ENCODE measurements at places on chromosomes 5 and 9.
A peak's percentile ranks its signal among the peaks of the same experiment; 100 is the strongest.

DNA sequence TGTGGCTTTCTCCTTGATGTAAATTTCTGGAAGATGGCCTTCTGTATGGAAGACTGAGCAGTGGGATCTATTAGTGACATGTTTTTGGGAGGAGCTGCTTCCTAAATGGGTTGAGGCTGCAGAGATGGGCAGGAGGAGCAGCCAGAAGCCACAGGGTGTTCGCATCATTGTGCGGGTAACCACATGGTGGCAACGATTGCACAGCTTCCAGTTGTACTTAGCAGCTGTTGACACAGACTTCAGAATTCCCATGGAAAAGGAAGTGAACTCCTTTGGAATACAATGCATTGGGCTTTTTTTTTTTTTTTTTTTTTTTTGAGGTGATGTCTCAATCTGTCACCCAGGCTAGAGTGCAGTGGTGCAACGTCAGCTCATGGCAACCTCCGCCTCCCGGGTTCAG, 297.3 kb downstream of the NR3C1 start:
- no peak for DNase-seq

GRCh38 chr5:32654427-32654826, 56.7 kb upstream of the NPR3 start:
- DNase-seq = no peak

GRCh38 chr5:158943569-158943968, 156.1 kb downstream of the EBF1 start:
- DNase-seq = no peak

- DNase-seq = no peak
Observed at GRCh38 chr5:40601198-40601868, 78.4 kb upstream of the PTGER4 start.

- DNase-seq = peak; percentile 58
Observed at GRCh38 chr5:144187699-144188294, 17.1 kb downstream of the KCTD16 start.

DNA sequence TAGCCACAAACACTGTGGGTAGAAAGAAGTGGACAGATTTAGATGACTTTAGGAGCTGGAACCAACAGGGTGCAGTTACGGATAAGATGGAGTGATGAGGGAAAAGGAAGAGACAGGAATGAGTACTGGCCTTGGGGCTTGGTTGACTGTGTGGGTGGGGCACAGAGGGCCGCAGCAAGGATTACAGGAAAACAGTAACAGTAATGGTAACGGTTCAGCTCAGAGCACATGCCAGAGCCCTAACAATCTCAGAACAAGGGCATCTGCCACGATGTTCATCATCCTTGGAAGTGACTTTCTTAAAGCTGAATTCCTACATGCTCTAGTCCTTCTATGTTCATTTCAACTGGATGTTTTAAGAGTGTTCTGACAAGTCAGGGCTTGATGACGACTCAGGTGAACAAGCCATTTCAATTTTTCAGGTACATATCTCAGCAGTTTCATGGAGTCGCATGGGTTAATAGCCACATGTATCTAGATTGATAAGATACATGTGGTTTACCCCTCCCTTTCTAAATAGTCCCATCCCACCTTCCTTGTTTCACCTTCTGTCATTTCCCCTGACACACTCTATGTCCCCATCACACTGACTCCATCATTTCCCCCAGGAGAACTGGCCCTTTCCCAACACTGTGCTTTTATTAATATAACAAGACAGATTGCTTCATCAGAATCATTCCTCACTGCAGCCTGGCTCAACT, 65.0 kb downstream of the CEMIP2 start:
- no peak for DNase-seq

GRCh38 chr9:81585191-81585763, 104.1 kb downstream of the TLE1 start:
- no peak for DNase-seq

- no peak for DNase-seq
Observed at GRCh38 chr5:136279314-136279713, 86.0 kb downstream of the TRPC7 start.

DNA sequence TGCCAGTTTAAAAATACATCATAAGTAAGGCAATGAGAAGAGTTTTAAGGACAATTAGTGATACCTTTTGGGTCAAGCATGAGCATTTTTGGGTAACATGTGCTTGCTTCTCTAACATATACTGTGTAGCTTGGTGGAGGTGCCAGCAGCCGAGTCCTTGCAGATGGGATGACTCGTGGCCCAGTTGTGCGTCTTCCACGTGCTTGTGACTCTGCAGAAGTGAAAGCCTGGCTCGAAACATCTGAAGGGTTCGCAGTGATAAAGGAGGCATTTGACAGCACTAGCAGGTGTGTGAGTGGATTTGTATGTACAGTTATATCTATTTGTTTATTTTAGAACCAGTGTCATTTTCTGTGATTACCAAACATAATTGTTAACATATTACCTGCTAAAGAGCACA, 18.2 kb downstream of the HMGCR start:
- DNase-seq = no peak

DNA sequence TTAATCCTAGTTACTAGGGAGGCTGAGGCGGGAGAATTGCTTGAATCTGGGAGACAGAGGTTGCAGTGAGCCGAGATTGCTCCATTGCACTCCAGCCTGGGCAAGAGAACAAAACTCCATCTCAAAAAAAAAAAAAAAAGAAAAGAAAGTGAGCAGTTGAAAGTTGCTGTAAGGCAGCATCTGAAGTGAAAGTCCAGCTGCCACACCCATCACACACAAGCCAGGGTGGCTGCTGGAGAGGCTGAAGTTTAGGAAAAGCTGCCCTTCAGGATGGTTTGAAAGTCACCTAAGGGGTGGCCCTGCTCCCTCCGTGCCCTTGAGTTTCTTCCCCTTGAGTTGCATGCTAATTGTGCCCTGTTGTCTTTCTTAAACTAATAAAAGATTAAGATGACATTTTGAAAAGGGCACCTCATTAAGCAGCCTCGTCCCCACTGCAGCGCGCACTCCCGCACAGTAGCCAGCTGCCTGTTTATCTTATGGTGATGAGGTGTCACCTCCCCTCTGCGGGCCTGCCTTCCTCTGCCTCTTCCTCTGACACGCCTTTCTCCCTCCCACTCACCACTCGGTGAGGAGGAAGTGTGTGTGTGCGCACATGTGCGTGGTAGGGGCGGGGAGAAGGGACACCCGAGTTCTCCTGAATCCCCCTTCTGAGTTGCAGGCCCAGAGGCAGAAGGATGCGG, 104.2 kb upstream of the PANK3 start:
- peak; percentile 59 for DNase-seq

DNA sequence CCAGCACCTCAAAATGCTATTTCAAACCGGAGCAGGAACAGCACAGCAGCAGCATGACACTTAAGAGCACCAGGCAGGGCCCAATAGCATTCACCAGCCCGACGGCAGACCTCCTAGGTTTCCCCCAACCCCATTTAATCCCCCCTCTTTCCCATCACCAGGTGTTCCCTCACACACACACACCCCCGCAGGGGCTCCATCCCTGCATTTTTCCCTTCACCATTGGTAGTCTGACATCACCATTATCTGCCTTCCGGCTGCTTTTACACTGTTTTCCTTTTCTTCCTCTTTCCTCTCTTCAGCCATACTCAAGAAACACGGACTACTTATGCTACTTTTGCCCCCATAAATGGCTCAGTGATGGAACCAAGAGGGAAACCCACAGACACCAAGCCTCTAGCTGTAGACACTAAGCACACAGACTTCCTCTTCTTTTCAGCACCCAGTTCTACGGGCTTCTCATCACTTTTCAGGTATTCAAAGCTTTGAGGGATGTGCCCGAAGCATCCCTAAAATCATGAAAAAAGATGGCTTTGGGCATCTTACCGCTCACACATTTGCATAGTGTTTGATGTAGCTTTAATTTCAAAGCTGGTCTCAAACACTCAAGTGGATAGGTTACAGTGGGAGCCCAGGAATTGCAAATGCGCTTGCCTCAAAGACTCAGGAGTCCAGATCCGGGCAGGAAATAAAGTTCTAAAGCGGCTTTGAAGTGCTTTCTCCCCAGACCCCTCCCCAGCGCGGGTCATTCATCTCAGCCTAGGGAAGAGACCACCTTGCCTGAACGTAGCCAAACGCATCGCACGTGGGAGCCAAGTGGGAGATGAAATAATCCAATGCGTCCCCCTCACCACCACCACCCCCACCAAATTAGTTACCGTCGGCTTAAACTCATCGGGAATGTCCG, 141.5 kb downstream of the TSSK1B start:
- no peak for DNase-seq

GRCh38 chr9:6552498-6553121, 92.9 kb downstream of the GLDC start:
- DNase-seq = no peak

DNA sequence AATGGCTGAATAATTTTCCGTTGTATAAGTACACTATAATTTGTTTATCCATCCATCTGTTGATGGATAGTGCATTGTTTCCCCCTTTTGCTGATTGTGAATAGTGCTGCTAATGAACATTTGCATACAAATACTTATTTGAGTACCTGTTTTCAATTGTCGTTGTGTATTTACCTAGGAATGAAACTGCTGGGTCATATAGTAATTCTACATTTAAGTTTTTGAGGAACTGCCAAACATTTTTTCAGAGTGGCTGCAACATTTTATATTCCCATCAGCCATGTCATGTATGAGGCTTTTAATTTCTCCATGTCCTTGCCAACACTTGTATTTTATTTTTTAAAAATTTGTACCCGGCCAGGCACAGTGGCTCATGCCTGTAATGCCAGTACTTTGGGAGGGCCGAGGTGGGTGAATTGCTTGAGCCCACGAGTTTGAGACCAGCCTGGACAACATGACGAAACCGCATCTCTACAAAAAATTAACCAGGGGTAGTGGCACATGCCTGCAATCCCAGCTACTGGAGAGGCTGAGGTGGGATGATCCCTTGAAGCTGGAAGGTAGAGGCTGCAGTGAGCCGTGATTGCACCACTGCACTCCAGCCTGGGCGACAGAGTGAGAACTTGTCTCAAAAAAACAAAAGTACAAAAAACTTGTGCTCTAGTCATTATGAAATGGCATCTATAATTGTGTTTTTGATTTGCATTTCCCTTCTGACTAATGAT, 2.2 kb upstream of the ANXA6 start:
- no peak for DNase-seq

DNA sequence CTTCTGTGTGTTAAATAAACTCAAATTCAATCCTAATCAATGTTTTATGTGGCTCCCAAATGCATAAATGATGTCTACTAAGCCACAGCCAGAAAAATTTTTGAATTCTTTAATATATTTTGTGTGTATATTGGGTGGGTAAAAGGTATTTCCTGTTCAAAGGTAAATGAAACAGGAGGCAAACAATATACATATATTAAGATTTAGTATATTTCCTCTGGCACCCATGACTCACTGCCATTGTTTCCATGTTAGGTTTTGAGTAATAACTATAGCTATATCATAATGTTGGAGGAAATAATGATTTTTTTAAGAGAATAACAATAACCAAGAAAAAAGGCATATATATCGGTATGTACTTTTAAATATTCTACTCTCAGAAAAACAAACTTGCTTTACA, 1071.9 kb upstream of the CDH10 start:
- no peak for DNase-seq

DNA sequence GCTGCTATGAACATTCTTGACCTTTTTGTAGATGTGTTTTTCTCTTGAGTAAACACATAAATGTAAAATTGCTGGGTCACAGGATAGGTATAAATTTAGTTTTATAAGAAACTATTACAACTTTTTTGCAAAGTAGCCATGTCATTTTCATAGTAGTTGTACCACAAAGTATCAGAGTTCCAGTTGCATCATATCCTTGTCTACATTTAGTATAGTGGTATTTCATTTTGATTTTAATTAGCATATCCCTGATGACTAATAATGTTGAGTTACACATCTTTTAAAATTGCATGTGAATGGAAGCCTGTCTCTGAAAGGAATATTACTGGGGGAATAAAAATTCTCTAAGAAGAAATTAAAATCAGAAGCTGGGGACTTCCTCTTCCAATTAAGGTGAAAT, 85.4 kb downstream of the TMEM161B start:
- DNase-seq = no peak

- no peak for DNase-seq
Observed at GRCh38 chr5:95007921-95008597, 276.8 kb downstream of the MCTP1 start.

GRCh38 chr5:157956271-157956885, 97.4 kb upstream of the CLINT1 start:
- no peak for DNase-seq

DNA sequence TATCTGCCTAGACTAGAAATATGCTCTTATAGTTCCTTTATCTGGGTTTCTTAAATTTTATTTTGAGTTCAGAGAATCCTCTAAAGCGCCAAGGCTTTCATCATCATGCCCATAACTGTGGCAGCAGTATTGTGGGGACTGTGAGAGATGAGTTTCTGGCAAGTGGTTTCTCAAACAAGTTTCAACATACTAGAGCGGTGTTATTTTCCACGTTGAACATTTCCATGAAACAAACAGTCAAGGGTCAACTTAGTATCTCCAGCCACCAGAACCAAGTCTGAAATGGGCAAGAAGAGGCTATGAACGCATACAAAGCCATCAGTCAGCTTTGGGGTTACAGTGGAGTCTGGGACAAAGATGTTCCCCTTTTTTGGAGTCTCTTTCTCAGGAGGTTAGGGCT, 40.3 kb downstream of the SERINC5 start:
- DNase-seq = no peak

DNA sequence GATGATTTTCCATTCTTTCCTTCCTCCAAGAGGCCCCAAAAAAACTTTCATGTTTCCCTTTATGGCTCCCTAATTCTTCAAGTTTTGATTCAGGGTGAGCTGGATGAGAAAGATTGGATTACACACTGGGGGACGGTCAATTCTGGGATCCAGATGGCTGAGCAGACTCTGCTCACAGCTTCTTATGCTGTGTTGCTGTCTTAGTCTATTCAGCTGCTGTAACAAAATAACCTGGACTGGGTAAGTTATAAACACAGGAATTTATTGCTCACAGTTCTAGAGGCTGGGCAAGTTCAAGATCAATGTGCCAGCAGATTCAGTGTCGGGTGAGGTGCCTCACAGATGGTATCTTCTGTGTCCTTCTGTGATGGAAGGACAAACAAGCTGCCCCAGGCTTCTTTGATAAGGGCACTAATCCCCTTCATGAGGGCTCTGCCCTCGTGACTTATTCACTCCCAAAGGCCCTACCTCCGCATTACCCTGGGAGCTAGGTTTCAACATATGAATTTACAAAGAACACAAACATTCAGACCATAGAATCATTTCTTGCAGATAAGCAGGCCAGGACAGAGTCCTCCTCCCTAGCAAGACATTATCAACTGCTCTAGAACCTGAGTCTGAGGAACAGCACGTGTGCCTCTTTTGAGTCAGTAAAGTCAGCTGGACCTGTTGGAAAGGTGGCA, 23.1 kb upstream of the SMAD5 start:
- no peak for DNase-seq

- DNase-seq = no peak
Observed at GRCh38 chr9:8600914-8601680, 801.5 kb upstream of the DMAC1 start.

All from activated naive CD4-positive, alpha-beta T cell treated with anti-CD3 and anti-CD28 coated beads, Interleukin-2, amount 50 U/mL, for 72 hours (primary cell).